Body of pancreas (tissue), 4 donors: ENCODE measurements at places on chromosomes 16 and 17.
A peak's percentile ranks its signal among the peaks of the same experiment; 100 is the strongest.

GRCh38 chr17:18977646-18978045, 25.7 kb downstream of the SLC5A10 start:
- DNase-seq, result no peak

DNA sequence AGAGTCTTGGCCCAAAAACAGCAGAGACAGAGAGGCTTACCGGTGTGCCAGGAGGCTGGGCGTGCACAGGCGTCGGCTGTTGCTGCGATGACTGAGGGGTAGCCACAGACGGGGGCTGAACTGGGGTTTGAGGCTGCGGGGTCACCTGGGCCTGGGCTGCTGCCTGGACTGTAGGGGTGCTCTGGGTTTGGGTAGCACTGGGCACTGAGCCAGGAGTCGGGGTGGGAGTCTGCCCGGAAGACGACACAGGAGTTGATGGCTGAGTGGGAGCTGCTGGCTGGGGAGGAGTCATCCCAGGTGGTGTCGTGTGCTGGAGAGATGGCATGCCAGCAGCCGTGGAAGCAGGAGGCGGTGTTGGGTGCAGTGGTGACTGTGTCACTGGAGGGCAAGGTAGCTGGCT, 53.2 kb upstream of the TRAP1 start:
- no peak for DNase-seq

DNA sequence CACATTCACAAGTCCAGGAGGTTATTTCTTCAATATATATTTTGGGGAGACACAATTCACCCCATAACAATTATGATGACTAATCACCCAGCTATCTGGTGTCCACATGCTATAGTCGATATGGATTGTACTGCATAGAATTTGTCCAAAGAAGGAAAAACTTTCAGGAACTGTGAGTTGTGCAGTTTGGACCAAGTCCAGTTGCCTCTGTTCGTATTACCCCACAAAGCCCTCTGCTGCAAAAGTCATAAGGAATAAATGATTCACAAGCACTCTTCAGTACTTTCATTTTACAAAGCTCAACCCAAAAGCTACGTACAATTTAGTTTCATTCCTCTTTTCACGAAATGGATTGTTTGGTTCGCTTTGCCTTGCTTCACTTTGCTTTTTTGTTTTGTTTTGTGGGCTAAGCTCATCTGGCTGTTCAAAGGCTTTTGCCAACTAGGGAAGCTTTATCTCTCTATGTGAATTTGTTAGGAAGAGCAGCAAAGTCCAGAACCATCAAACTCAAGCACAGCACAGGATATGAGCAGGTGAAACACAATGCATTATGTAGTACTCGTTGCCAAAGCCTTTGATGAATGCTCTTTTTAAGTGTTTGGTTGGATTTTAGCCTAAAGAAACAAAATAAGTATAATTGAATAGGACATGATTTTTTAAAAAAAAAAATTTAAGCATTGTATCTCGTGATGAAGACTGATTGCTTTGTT, 98.6 kb downstream of the ZNF18 start:
- no peak for DNase-seq

GRCh38 chr17:65811043-65811442, 249.6 kb upstream of the AXIN2 start:
- no peak for DNase-seq

DNA sequence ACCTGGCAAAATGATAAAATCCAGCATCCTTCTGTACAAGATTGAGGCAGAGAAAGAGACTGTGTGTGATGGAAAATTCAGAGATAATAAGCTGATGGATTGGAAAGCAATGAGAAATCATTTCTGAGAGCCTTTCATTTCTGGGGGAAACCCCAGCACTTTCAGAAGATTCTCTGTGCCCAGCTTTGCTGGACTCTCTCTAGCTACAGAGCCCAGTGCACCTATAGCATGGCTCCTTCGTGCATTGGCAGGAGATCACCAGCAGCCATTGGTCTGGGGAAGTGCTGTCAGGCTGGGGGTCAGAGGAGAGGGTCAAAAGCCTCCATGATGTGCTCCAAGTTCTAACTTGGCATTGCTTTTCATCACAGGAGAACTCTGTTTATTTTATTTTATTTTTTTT, 259.9 kb downstream of the SOX9 start:
- no peak for DNase-seq

DNA sequence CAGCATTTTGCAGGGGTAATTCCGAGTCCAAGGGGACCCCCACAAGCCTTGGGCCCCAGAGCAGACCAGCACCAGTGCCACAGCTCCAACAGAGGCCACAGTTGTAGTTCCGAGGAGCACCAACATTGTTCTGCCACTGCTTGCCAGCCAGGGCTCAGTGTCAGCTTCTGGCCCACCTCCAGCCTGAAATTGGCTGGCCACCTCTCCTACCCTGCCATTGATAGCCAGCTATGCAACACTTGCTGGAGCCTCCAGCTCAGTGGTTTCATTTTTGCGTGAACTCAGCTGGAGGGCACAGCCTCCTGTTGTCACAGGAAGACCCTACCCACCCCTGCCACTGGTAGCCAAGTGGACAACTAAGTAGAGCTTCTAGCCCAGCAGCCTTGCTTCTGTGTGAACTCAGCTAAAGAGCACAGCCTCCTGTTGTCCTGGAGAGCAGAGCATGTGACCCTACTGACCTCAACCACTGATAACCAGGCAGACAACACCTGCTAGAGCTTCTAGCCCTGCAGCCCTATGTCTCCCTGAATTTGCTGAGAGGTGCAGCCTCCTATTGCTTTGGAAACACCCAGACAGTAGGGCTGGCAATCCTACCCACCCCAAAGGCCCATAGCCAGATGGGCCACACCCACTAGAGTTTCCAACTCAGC, 24.9 kb downstream of the HYDIN start:
- DNase-seq, result peak; percentile 35

GRCh38 chr16:67915831-67916723, 15.6 kb downstream of the CTRL start:
- peak; percentile 51 for DNase-seq

GRCh38 chr17:15414532-15415306, 52.7 kb downstream of the CDRT4 start:
- DNase-seq, result no peak

DNA sequence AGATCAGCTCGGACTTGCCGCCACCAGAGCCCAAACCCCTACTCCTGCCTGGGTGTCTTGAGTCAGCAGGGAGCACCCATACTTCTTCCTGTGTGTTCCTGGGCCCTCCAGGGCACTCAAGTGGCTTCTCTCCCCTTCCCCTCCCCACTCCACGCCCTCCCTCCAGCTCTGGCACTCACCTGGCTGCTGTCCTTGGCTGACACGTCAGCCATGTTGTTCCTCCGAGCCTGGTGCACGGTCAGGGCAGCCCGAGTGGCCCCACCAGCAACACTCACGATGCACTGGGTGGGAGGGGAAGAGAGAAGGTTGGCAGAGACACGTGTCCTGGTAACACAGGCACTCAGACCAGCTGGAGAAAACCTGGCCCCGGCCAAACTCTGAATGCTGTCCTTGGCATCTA, 11.5 kb downstream of the RUSF1 start:
- DNase-seq, result no peak

DNA sequence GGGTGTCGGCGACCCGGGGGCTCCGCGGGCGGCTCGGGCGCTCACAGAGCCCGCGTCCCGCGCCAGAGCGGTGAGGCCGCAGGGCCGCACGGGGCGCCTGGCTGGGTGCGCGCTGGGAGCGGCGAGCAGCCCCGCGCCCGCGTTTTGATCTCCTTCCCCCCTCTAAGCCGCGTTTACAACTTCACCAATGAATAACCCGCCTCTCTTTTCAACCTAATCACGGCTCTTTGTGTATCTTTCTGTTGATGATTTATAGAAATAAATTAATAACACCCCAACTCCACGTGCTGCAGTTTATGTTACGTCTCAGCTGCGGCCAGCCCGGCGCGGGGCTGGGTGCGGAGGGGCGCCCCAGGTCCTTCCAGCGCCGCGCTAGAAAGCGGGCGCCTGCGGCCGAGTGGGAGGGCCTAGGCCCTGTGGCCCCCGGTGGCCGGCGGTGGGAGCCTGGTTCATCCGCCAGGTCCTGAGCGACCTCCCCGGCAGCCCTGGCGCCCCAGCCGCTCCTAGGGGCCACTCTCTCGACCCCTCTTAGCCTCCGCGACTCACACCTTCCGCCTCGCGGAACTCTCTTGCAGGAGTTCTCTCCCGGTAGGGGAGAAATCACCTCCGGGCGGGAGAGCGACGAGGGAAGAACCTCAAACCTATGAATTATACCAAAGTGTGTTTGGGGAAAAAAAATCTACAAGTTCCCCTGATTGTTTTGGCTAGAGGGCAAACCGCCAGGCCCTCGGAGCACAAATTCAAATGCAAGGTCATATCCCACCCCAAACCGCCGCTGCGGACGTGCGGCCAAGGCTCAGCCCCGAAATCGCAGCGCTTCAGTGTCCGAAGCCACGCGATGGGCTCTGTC, 1.9 kb downstream of the HNF1B start:
- peak; percentile 46 for DNase-seq

DNA sequence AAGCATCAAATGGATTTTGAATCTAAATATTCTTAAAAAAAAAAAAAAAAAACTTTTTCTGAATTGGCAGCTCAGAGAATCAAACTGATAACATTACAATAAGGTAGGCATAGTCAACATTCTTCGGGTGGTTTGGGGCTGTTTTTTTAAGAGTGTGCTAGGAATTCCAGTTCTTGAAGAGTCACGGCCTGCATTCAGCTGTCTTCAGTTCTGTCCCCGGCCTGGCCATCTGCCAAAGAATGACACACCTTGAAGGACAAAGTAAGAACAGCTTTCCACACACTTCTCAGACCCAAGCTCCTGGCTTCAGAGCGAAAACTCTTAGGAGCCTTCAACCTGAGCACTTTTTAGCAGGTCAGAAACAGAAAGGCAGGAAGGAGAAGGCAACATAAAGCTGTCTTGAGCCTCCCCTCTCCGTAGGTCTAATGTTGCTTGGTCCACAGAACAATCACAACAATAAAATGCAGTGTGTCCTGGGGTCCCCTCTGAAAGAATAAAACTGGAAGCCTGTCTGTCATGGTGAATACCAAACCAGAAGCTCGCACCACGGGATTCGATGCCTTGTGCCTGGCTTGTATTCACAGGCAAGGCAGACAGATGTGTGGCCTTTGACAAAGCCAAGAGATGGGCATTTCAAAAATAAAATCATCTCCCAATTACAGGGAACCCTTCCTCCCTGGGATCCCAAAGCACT, 524.4 kb upstream of the ZFHX3 start:
- peak; percentile 54 for DNase-seq

DNA sequence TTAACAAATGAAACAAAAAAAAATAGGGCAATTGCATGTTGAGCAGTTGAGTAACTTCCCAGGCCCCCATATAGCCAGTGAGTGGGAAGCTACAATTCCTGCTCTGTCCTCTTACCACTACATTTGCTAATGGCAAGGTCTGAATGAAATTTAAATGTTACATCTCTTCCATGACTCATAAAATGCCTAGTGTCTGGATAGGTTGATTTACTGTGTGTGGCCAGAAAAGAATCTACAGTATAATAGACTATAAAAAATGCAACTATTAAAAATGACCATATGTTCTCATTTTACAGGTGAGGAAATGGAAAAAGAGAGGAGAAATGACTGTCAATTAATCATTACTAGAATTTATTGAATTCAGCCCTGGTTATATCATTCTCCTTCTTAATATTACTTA, 1199.3 kb downstream of the CDH11 start:
- no peak for DNase-seq

DNA sequence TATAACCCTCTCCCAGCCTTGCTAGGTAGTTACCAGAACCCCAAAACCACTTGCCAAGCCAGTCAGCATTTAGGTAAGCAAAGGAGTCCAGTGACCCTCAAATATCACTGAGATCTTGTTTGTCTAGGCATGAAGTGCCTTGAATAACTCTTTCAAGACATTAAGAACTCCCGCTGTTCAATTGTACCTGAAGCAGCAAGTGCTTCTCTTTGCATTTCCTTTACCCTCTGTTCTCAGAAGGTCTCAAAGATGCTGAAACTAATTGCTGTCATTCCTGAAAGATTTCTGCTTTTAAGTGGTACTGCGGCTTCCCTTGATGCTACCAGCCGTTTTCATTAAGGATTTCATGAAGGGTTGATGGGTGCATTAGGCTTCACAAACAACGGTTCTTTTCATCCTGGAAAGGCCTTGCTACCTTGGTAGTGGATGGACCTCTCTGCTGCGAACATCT, 142.7 kb downstream of the PITPNC1 start:
- DNase-seq, result no peak

GRCh38 chr17:42017866-42018200, 594 bp upstream of the DNAJC7 start:
- DNase-seq, result no peak

- DNase-seq, result peak; percentile 70
Measured at GRCh38 chr17:63998050-63998720, at the start of gene PRR29. Gene PRR29, plus strand, starts transcription at chr17:63998351. Its CDS starts 14 bp downstream, at chr17:63998365.

DNA sequence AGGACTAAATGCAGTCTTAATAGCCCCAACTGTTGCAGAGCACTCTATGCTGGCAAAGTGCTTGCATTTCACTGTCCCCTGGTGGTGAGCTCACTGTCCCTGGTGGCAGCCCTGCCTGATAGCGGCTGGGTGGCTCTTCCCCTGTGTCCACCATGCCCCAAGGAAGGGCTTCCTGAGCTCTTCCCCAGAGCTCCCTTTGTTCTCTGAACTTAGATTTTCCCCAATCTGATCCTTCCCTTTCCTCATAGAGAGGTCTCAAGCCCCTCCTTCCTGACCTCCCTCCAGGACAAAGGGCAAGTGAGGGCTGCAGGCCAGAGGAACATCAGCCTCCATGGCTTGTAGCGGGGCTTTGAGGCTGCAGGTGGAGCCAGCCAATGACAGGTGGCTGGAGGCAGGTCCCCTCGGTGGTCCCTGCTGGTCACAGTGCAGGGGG, 17.0 kb downstream of the BEAN1 start:
- no peak for DNase-seq

GRCh38 chr17:38702166-38702915, 2.7 kb upstream of the MLLT6 start:
- peak; percentile 90 for DNase-seq

DNA sequence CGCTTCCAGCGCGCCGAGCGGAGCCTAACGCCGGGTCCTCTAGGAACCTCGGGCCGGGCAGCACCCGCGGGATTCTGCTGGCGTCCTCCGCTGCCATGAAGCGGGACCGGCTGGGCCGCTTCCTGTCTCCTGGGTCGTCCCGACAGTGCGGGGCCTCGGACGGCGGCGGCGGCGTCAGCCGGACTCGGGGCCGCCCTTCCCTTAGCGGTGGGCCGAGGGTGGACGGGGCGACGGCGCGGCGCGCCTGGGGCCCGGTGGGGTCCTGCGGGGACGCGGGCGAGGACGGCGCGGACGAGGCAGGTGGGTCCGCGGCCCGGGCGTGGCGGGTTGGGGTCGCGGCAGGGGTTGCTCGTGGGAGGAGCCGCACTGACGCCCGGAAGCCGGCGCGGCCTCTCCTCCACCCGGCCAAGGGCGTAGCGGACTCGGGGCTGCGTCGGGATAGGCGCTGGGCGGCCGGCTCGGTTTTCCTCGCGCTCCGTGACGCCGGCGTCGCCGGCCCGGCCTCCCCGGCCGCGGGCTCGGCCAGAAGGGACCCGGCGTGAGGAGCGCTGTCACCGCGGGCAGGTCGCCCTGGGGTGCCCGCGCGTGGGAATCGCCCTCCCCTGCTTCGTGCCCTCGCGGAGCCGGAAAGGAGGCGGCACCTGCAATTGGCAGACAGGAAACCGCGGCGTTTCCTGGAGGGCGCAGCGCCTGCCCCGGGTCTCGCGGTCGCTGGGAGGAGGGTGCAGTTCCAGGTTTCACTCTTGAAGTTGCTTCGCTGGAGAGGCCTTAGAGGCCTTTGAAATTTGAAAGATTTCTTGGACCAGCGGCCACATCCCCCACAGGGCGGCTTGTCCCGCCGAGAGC, 432 bp downstream of the ZNF276 start:
- peak; percentile 72 for DNase-seq

GRCh38 chr16:72424757-72425156, 252.8 kb upstream of the PMFBP1 start:
- DNase-seq, result no peak
